Motor neuron (in vitro differentiated cells): ENCODE measurements at places on chromosomes 12 and 14. TPM values are rescaled to one million over a fixed set of nuclear protein-coding genes. Genes with fewer than 3 reads are reported as not detected.

BCL11B gene
- total RNA-seq: 0.39 and 0.57 TPM in 2 replicates

CLEC9A gene
- 0.39 TPM in 1 of 2 replicates, not detected in the other for total RNA-seq

KLRB1 gene
- total RNA-seq: 0.18 and 0.26 TPM in 2 replicates

SLC38A1 gene
- 74.2 and 75.1 TPM in 2 replicates for total RNA-seq

TAS2R14 gene
- 4.1 and 8.9 TPM in 2 replicates for total RNA-seq

BMP4 gene
- total RNA-seq: 4.5 and 5.0 TPM in 2 replicates

ADAMTS20 gene
- not detected in 2 replicates for total RNA-seq

KLRK1 gene
- 1.9 and 2.0 TPM in 2 replicates for total RNA-seq

- ATAC-seq: peak; percentile 66
Measured at GRCh38 chr12:19186722-19187661, 57.5 kb downstream of the PLEKHA5 start.

DNA sequence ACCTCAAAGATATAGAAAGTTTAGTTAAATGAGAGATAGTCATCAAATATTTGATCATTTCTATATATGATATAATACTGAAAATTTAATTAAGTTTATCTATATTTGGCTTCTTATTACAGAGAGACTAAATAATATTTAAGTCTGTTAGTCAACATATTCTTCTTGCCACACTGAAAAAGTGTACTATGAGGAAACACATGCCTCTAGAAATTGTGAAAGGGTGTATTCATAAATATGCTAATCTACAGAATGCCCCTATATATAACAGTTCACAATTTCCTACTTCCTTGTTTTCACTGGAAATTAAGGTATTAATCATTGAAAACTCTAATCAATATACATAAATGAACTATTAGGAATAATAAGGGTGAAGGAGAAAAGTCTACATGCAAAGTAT is 31.4 kb upstream of the ETV6 start:
- ATAC-seq: no peak

DNA sequence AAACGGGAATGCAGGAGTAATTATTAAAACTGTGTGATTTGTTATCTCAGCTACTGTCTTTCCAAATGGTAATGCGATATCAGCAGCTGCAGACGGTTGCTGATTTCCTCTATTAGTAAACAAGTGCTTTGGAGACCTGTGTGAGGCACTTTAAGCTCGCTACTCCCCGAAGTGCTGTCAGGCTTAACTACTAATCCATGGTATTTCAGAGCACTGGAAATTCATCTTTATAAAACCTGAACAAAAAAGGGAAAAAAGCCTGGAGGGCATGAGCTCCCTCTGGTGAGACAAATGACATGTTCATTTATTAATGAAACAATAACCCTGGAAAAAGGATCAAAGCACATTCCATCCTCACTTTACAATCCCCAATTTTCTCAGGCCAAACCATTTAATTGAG is 143.6 kb upstream of the OTX2 start:
- ATAC-seq: no peak

- no peak for ATAC-seq
Measured at GRCh38 chr12:6218347-6218925, 18.2 kb downstream of the CD9 start.

GRCh38 chr14:21038441-21039422 is 3.4 kb upstream of the RNASE7 start:
- peak; percentile 57 for ATAC-seq

DNA sequence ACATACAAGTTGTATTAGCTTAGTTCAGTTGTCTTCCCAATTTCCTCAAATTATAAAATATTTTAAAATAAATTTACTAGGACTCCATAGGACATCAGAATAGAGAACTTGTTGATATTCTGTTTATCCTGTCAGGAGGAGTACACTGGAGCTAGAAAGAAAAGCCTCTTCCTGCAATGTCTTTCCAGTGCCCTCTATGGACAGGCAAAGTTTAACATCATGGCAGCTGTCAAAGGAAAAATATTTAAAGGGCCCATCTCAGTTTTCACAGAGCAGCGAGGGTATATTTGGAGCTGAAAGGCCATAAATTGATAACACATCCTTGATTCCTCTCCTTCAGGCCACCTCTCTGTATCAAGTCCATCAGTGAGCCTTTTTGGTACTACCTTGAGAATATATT is 19.0 kb downstream of the DIP2B start:
- ATAC-seq: no peak

DNA sequence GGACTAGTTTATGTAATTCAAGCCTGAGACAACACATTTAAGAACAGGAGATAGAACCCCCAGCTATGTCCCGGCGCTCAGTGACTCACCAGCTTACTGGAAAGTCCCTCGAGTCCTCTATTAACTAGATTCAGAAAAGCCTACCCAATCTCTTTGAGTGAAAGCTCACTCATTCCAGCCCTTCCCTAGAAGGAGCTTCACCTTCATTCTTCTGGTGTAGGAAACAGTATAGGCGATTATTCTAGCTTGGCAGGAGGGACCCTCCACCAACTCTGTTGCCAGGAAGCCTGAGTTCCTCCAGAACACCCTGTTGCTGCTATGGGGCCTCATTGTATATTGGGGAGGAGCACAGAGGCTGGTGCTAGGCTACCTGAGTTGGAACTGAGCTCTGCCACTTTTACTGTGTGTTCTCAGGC is 57.2 kb upstream of the AEBP2 start:
- peak; percentile 53 for ATAC-seq

DNA sequence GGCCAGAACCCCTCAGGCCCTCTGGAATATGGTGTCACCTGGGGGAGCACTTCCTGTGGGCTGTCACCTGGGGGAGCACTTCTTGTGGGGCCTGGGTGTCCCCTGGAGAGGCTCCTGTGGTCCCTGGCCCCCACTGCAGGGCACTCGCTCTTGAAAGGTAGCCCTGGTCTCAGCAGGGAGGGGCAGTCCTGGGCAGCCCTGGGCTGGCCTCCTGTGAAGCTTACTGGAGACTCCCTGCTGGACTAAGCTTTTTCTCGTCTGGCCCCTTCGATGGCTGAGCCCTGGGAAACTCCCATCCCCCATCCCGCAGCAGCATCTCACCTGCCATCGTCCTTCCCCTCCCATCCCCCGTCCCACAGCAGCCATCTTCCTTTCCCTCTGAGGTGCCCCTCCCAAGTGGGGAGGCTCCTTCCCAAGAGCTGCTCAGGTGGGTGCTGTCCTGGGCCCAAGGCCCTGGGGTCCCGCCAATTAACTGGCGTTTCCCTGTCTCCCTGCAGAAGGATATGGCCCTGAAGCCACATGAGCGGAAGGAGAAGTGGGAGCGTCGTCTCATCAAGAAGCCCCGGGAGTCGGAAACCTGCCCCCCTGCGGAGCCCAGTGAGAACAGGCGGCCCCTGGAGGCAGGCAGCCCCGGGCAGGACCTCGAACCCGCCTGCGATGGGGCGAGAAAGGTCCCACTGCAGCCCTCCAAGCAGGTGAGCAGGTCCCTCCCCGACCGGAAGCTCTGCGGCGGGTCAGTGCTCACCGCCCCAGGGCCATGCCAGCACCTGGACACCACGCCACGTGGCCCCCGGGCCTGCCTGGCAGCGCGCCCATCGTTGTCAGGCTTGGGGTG is 17.9 kb downstream of the FBRSL1 start:
- no peak for ATAC-seq

- no peak for ATAC-seq
Measured at GRCh38 chr14:64467101-64467500, 1.8 kb downstream of the AKAP5 start.

- no peak for ATAC-seq
Measured at GRCh38 chr12:108538146-108538545, 22.8 kb downstream of the SART3 start.

DNA sequence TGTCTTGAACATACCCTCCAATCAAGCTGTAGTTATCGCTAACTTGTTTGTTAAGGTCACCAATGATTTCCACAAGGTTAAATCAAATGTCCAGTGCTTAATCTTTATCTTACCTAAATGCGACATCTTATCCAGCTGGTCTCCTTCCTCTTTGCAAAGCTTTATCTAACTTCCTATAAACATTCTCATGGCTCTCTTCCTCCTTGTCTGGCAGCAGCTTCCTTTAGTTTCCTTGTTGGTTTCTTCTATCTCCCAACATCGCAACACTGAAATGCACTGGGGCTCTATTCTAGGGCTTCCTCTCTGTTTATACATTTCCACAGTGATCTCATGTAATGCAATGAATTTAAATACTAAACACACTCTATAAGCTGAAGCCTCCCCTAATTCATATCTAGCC is 28.7 kb downstream of the UBE2N start:
- ATAC-seq: no peak

GRCh38 chr12:104933128-104933527 is 25.0 kb downstream of the SLC41A2 start:
- no peak for ATAC-seq

- ATAC-seq: no peak
Measured at GRCh38 chr14:51738754-51739153, 87.0 kb downstream of the FRMD6 start.

GRCh38 chr12:105980085-105980484 is 158.7 kb downstream of the NUAK1 start:
- no peak for ATAC-seq

DNA sequence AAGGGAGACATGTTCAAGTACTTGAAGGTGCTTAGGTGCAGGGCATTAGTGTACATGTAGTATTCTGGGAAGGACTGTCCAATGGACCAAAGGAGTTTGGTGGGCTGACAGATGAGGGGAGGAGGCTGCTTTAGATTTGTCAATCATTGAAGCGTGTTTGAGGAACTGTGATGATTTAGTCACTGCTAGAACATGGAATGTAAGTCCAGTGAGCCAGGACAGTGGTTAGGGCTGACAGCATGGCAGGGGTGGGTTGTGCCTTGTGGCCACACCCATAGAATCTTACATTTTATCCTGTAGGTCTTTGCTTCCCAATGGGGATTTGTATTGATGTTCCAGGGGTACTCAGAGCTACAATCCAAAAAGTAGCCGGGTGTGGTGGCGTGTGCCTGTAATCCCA is 24.6 kb downstream of the DIP2B start:
- ATAC-seq: no peak

DNA sequence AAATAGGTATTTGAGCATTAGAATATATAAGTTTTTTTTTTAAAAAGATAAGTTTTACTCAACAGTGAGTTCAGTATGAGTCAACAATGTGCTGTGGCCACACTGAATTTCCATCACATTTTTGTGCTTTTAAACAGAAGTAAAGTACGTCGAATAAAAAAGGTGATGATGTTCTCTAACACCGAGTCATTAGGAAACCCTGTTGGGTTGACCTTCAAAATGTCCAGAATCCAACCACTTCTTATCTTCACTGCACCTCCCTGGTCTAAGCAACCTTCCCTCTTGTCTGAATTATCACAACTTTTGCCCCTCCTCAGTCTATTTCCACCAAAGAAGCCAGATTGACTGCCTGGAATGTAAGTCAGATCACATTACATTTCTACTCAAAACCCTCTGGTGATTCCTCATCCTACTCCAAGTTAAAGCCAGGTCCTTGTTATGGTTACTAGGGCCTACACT is 43.0 kb upstream of the SYCP3 start:
- ATAC-seq: no peak
